Fibroblast of villous mesenchyme (primary cell): ENCODE measurements at places on chromosomes 5 and 9.

DNA sequence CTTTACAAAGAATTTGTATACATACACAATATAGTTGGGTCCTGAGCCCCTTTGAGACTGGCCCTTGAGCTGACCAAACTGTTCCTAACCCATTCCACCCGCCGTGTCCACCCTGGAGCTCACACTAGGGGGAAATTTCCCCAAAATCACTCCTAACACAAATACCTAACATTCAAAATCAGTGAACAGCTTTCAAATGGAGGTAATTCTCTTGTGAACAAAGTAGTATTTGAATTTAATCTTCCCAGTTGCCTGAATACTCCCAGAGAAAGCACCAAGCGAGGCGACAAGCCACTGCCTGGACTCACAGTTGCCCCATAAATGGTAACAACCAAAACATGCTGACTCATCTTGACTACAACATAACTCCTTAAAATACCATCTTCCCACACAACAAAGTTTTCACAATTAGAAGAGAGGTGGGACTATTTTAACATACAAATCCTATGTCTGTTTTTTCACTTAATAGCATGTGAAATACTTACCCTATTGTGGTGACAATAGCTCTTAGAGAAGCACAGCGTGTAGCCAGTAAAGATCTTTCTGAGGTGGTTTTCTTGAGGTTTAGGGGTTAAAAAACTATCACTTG is 31.7 kb upstream of the SCAMP1 start:
- DNase-seq: peak; percentile 59

DNA sequence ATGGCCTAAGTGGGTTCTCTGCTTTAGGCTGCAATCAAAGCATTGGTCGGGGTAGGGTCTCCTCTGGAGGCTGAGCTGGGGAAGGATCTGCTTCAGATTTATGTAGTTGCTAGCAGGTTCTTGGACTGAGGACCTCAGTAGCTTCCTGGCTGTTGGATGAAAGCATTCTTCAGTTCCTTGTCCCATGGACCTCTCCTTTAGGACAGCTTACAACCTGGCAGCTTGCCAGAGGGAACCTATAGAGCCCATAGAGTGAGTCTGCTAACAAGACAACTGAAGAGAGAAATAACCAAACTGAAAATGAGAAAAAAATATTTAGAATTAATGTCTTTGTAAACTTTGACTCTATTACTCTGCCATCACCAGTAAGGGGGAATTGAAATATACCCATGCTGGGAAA is 12.4 kb downstream of the MRPS30 start:
- DNase-seq: no peak

DNA sequence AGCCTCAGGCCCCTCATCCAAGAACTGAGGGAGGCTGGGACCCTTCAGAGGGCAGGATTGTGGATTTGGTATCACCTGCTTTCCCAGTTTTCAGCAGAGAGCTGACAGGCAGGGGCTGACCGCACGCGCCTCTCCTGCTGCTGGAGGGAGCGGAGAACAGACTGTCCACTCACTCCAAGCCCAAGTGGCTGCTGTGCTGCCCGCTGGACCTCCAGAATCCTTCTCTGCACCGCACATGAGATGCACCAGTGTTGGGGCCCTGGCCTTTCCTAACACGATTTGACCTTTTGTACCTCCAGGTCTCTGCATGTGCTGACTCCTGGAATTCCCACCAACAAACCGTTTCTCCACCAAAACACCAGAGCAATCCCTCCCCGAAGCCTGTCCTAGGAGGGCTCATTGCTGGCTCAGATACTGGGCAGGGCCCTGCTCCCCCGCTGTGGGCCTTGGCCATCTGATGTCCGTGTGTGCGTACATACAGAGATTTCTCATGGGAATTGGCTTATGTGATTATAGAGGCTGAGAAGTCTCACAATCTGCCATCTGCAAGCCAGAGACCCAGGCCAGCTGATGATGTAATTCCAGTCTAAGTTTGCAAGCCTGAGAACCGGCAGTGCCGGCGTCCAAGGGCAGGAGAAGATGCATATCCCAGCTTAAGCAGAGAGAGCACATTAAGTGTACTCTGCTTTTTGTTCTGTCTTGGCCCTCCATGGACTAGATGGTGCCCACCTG is 141.7 kb downstream of the GADD45G start:
- peak; percentile 97 for DNase-seq

DNA sequence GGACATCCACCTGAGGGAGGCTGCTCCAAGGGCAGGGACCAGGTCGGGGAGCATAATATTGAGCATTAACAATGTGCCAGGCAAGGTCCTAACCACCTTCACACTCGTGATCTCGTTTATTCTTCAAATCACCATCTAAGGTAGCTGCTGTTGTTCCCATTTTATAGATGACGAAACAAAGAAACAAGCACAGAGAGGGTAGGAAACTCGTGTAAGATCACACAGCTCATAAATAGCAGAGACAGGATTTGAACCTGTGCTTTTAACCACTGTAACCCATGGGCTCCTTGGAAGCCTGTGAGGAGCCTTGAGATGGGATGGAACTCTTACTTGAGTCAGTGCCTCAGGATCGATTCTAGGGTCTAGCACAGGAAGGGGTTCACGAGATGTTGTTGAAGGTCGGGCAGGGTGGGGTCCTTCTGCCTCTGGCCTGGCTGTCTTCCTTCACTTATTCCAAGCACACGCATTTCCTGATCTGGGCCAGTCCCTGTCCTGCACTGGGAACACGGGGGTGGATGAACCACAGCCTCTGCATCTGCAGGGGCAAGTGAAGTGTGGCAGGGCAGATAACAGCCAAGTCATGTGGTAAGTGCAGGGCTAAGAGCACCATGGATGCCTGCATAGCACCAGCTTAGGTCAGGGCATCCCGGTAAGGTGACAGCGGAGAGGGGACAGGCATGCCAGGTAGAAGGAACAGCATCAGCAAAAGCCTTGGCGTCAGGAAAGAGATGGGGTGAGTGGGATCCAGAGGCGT is 188.1 kb downstream of the MELK start:
- DNase-seq: no peak

DNA sequence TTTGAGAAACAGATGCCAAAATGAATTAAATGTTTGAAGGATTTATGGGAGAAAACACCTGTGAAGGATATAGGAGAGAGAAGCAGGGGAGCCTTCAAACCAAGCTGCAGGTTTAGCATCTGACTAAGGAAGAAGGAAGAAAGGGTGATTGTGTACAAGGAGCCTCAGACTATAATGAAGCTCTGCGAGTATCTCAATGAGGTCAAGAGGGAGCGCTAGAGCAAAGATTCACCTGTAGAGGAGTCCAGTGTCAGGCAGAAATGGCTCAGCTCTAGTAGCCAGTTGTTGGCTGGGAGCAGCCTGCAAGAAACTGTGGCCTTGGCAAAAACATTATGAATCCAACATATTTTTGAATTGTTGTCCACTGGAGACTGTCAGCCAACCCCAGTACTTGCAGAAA is 20.0 kb upstream of the GHR start:
- DNase-seq: no peak

DNA sequence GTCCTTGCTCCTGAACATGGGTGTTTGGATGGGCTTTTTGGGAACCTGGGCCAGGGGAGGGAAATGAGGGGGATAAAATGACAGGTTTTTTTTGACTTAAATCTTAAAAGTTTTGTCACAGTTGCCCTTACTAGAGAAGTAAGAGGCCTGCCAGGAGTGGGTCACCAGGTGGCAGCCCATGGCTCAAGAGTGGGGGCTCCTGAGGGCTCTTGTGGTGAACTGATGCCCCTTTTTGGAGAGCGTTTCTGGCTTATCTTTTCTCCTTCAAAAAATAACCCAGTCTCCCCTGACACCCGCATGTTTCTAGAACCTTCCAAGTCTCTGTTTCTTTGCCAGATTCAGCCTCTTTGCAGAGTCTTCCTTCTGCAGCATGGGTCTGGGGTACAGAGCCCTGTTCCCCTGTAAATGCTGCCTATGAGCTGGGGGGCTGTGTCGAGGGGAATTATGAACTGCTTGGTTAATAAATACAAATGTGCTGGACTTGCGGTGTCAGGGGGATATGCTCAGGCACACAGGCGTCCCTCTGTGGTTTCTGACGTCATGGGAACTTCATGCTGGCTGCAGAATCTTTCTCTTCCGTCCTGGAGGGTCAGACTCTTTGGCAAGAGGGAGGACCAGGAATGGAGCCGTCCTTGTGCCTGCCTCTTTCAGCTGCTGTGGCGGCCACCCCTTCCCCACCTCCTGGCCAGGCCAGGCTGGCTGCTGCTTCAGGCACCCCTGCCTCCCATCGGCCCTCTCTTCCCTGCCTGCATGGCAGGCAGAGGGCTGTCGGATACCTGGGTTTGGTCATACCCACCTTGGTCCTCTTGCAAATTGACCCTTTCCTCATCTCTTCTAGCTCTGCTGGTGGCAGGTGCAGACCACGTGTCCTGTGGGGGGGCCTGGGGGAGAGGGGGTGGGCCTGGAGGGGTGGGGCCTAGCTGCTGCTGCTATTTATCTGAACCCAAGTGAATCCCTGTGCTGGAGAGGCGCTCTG is 30.1 kb downstream of the PTPA start:
- peak; percentile 97 for DNase-seq

GRCh38 chr9:89305868-89306267 is 5.1 kb upstream of the CKS2 start:
- no peak for DNase-seq

- DNase-seq: no peak
Observed at GRCh38 chr5:159073026-159073425, 26.7 kb downstream of the EBF1 start.
